ENCODE measurements at places on chromosomes 2 and 18. TPM values are rescaled to one million over a fixed set of nuclear protein-coding genes. Genes with fewer than 3 reads are reported as not detected.

GRCh38 chr2:241703032-241703604, 1.3 kb downstream of the ING5 start:
- peak; percentile 12 for DNase-seq

GRCh38 chr2:20561637-20562454, 89.1 kb downstream of the HS1BP3 start:
- DNase-seq, result no peak

- no peak for DNase-seq
These were observed 84.9 kb downstream of the TPO start for GRCh38 chr2:1498176-1498575.

DNA sequence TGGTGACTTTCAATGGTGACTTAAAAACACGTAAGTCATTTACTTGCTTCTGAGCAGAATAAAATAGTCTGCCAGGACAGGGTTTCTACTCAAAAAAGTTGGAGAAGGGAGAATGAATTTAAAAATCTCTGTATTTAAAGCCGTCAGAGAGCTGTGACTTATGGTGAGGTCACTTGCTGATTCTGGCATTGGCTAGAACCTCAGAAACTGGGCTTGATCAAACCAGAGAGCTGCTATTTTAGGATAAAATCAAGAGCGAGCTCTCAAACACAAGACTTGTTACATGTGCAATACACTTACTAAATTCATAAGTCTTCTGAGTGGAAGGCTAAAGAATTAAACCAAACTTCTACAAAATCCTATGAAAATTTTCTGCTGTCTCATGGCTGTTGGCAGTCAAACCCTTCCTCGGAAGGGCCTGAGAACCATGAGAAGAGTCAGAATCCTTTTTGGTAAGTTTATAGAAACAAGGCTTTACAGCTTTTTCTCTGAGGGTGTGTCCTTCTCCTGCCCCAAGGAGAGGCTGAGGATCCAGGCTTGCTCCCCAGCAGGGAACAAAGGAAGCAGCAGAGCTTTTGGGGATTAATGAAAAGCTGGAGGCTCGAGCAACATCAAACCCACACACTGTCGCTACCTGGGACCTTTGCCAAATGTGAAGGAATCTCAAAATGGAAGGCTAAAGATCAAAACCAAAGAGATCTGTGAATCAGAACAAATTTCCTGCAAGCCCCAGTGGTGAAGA, 816.4 kb downstream of the SOCS6 start:
- DNase-seq, result no peak

- DNase-seq, result peak; percentile 62
These were observed 597 bp downstream of the RNF103 start for GRCh38 chr2:86623043-86623493.

DNA sequence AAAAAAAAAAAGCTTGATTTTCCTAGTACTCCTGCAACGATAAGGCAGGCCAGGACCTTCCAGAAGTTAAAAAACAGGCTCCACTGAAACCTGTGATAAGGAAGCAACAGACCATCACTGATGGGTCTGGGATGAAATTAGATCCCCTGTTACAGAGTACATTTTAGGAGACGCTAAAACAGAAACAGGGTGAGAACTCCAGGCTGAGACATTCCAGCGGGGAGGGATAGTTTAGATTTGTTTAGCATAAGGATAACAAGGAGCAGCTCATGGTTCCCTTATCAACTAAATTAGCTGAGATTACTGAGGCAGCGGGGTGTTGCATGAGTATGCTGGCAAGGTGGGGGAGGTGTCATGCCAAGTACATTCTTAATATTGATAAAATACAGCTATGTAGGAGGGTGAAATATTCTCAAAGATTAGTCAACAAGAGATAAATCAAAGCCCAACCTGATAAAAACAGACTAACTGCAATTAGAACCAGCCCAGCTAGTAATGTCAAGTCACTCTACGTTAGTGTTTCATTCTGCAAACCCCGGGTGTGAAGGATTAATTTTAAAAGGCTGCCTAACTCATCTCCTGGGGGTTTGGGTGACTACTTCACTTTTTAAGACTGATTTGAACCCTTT, 75.0 kb upstream of the BZW1 start:
- DNase-seq, result no peak

- no peak for DNase-seq
These were observed 392.2 kb downstream of the STK39 start for GRCh38 chr2:167855211-167855610.

GRCh38 chr2:63195310-63195709, 144.7 kb downstream of the OTX1 start:
- DNase-seq, result no peak

- no peak for DNase-seq
These were observed 10.4 kb upstream of the EN1 start for GRCh38 chr2:118857677-118858484.

DNA sequence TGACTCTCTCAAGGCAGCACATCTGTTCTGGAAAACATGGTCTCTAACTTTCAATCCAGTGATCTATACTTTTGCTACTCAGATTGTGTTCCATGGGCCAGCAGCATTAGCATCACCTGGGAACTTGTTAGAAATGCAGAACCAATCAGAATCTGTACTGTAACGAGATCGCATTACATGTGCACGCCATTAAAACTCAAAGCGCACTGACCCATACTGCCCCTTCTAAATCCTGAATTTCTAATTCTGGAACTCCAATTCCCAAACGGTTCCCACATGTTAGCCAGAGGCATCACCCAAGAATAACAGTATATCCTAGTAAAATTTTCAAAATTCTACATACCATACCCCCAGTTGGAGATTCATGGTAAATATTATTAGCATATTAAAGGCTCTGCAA, 10.5 kb upstream of the DCTN1 start:
- DNase-seq, result no peak

- DNase-seq, result peak; percentile 26
These were observed 52.4 kb upstream of the STAT1 start for GRCh38 chr2:191066197-191066918.

DNA sequence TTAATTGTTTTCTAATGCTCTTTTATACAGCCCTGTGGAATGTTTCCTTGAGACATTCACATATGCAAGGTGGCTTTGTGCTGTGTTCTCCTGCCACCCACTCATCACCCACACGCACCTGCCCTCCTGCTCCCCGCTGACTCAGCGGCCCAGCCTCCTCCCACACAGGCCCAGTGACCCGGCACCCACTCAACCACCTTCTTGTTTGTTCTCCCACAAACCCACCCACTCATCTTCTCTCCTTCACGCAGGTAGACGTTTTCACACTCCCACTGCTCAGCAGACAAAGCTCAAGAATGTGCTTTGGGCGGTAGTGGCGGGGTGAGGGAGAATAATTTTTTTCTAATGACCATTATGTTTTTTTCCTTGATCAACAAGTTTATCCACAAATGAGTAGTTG, 28.6 kb upstream of the NEMP2 start:
- DNase-seq, result peak; percentile 58

GRCh38 chr2:166627893-166628292, 133.8 kb upstream of the SCN7A start:
- DNase-seq, result no peak

- DNase-seq, result no peak
These were observed 63.8 kb downstream of the SOWAHC start for GRCh38 chr2:109677835-109678580.

- DNase-seq, result peak; percentile 64
These were observed 148.7 kb downstream of the CABLES1 start for GRCh38 chr18:23283916-23284430.

DNA sequence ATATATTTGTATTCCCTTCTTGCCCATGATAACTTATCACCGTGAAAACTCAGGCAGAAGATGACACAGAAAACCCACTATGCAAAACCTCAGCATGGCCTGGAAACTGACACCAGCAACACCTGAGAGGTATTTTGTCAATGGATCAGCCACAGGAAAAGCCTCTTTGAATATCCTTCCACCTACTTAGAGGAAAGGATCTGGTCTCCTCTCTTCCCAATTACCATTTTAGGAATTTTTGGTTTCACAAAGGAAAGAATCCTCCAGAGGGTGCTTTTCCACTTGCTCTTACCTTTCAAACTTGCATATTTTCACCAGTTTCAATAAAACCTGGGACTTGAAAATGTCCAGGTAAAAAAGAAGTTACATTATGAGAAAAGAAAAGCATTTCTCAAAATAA, 20.0 kb upstream of the MEIS1 start:
- DNase-seq, result no peak

DNA sequence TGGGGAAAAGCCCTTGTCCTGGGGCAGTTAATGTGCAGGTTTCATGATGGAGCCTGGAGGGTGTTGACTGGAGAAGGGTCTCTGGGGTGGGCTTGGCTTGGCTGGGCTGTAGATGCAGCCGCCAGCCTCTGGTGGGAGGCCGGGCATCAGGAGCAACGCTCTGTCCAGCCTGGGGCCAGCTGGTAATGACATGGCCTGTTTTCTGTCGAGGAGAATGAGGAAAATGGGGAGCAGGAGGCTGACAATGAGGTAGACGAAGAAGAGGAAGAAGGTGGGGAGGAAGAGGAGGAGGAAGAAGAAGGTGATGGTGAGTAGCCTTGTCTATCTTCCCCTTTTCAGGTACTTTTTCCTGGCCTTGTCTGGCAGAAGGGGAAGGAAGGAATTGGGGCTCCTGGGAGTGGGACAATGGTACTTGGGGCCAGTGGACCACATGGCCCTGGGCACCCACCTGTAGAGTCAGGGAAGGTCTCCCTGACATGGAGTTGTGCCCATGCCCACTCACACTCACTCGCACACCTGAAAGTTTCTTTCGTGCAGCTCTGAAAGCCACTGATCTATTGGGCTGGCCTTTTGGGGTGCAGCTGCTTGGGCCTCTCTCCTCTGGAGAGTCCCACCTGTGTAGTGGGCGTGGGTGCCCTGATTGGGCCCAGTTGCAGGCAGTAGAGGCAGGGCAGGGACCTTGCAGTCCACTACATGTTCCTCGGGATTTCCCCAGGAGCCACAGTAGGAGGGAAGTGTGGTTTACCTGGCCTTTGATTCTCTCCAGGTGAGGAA, 3.5 kb downstream of the PTMA start:
- DNase-seq, result peak; percentile 43

- peak; percentile 62 for DNase-seq
These were observed 71.5 kb downstream of the CDC42EP3 start for GRCh38 chr2:37599688-37600525.

- no peak for DNase-seq
These were observed 446.7 kb downstream of the RNF144A start for GRCh38 chr2:7363906-7364305.

- DNase-seq, result no peak
These were observed 18.8 kb upstream of the STAT1 start for GRCh38 chr2:191032588-191033429.

OTOS gene
- not detected for total RNA-seq

CABYR gene
- total RNA-seq, result 1.4 TPM

TOGARAM2 gene
- 9.6 TPM for total RNA-seq

FAM228B gene
- total RNA-seq, result 6.5 TPM

RIF1 gene
- 59.2 TPM for total RNA-seq

ST8SIA3 gene
- total RNA-seq, result not detected

CYBRD1 gene
- 0.86 TPM for total RNA-seq

KHK gene
- total RNA-seq, result 13.3 TPM

IL36RN gene
- not detected for total RNA-seq

GAREM2 gene
- 2.8 TPM for total RNA-seq

ZNF24 gene
- 48.6 TPM for total RNA-seq

All from activated CD4-positive, alpha-beta memory T cell treated with anti-CD3 and anti-CD28 coated beads for 36 hours (primary cell).